ENCODE measurements at places on chromosomes 5 and 9.
A peak's percentile ranks its signal among the peaks of the same experiment; 100 is the strongest.

- DNase-seq = no peak
Measured at GRCh38 chr5:169978714-169979113, 1.6 kb downstream of the INSYN2B start.

GRCh38 chr9:81292056-81292805 is 397.1 kb downstream of the TLE1 start:
- no peak for DNase-seq

- no peak for DNase-seq
Measured at GRCh38 chr5:82570-82969, 9.4 kb upstream of the PLEKHG4B start.

- DNase-seq = no peak
Measured at GRCh38 chr9:136087741-136088480, 7.2 kb downstream of the NACC2 start.

GRCh38 chr5:143695941-143696340 is 116.0 kb upstream of the HMHB1 start:
- no peak for DNase-seq

DNA sequence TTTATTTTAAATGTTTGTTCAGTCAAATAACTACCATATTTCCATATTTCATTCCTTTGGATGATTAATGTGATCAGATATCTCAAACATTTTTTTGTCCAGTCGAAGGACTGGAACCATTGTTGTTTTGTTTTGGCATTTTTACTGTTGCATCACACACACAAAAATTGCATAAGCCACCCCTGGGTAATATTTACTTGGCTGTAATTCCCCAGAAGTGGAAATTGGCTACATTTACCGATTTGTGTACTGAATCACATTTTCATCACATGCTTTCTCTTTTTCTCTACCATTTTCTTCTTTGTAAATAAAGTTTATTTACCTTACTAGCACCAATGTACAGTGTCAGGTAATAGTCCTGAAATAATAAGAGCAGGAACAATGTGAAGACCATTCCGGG is 1729.7 kb upstream of the WWC1 start:
- no peak for DNase-seq

DNA sequence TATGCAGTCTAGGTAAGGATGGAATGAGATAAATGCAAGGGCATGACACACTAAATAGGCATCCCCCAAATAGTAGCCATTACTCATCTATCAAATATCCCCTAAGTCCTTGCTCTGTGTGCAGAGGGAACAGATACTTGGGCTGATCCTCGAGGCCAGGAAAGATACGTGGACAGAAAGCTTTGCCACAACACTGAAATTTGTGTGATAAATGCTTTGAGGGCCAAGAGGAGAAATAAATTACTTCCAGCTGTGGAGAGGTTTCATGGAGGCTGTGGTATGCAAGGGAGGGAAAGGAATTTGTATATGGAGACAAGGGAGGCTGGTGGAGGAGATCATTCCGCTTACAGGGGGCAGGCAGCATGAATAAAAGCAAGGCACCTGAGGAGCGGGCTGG is 18.5 kb downstream of the ATOX1 start:
- peak; percentile 52 for DNase-seq

DNA sequence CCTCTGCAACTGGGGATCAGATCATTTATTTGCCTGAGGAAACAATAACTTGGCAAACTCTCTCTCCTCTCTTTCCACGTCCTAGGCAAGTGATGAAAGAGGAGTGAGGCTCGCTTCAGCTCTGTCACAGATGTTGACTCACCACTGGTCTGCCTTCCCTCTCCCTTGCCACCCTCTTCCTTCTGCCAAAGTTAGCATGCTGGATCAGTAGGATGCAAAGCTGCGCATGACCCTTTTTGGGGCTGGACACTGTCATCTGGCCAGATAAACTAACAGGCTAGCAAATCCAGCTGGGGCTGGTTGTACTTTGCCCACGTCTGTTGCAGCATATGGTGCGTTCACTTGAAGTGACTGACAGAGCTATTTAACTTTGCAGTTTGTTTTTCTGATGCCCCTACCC is 36.2 kb upstream of the SMARCA2 start:
- DNase-seq = peak; percentile 63

DNA sequence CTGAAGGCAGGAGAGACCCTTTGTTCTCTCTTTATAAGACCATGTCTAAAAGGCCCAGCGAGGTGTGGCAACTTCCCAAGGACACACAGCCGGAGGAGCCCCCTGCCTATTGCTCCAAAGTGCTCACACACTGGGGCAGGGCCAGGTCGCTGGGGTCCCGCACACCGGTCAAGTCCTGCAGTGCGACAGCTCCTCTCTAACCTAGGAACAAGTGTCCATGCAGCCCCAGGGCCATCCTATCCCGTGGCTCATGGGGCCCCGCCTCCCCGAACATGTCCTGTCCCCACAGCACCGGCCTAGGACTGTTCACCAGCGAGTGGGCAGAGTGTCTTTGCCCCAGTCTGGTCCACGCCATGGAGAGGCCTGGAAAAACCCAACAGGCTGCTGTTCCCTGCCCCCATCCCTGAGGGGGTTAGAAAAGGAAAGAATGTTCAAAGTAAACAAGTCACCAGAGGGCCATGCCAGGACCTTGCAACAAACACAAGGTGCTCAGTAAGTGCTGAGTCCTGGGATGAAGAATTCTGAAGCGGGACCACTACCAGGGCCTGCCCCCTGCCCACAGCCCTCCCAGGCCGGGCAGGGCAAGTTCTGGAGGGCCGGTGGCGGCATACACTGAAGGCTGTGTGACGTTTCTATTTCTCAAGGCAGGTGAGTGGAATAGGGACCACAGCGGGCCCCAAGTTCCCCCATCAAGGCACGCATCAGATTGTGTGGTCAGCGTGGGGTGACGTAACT is 938 bp downstream of the NINJ1 start:
- DNase-seq = peak; percentile 50

DNA sequence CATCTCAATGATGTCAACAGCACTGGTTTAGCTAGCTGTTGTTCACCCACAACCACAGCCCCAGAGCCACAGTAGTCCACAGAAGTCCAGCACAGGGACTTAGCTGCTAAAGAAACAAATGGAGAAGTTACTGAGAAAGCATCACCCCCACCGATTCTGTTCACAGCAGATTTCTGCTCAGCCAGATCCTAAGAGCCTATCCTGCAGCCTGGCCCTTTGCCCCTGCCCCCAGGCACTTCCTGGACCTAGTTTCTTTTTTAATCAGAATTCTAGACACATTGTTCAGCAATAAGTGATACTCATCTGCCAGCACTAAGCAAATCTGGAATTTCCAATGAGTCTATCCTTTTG is 7.4 kb downstream of the B4GALT1 start:
- DNase-seq = peak; percentile 69

GRCh38 chr5:54230936-54231685 is 79.3 kb downstream of the ARL15 start:
- no peak for DNase-seq

DNA sequence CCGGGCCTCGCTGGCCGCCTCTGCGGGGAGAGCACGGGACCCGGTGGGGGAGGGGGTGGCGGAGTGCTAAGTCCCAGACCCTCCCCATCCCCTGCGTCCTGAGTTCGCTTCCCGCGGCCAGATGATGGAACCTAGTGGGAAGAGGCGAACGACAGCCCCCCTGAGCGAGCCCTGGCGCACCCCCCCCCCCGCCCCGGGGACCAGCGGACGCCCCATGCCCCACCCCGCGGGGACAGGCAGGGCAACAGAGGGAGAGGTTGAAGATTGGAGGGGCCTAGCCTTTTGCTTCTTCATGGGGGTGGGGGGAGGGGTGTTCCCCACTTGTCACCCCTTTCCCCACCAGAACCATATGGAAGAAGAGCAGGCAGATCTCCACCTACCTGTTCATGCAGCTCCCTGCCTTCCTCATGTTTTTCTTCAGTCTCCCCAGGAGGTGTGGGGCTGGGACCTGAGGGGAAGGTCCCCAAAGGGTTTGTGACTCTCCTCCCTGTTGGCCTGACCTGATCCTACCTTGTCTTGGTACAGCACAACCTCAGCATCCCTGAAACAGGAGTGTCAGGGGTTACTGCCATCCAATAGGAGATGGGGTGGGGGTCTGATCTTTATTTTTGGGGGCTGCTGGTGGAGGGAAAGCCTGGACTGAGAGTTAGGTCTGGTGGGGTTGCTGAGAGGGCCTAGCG is 485 bp downstream of the FAM53C start:
- no peak for DNase-seq

DNA sequence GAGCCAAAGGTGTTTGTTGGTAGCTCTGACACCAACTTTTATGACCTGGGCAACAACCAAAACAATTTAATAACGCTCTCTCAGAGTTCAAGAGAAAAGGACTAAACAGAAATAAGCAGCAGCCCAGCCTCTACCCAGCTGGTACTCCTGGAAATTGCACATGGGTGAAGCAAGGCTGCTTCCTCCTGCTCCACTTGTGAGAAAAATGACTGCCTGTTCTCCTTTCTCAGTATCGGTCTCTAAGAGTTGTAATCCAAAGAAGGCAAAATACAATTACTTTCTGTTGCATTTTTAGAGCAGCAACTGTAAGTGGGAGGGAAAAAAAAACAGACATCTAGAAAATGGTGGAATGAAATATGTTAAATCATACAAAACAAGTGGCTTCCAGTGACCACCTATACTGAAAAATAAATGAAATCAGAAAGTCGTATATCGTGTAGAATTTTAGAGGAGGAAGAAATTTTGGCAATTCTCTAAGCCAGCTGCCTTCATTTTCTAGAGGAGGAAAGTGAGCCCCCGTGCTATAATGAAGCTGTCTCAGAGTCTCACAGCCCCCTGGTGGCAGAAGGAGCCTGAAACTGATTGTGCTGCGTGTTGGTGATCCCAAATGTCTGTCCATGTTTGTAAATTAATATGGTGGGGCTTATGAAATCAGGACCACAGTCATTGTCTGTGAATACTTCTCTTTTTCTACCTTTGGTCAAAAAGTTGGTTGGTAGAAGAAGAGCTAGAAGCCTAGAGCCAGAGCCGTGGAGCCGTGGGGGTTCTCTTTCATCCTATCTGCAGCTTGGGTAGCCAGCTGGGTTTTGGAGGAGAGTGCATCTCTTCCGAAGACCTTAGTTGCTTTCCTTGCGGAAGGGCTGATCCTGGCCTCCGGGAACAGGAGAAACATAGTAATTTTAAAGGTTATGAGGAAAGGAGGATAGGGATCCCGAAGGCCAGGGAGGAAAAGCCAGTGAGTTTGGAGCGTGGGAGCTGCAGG is 139.9 kb downstream of the PIP5K1B start:
- no peak for DNase-seq

DNA sequence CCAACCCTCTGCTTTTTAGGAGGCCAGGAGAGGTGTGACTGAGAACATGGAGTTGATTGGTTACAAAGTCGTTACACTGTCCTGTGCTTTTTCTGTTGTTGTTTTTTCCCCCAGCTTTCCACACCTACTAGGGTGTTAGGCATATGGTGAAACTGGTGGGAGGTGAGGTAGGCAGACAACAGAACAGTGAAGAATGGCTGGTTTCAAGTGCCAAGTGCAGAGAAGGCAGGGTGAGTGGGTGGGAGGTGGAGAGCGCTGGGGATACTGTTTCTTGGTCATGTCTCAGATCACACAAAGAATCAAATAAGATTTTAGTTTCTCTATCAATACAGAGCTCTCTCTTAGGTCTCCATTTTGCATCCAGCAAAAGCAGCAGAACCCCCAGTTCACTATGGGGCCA is 2.2 kb upstream of the SPTAN1 start:
- DNase-seq = no peak

DNA sequence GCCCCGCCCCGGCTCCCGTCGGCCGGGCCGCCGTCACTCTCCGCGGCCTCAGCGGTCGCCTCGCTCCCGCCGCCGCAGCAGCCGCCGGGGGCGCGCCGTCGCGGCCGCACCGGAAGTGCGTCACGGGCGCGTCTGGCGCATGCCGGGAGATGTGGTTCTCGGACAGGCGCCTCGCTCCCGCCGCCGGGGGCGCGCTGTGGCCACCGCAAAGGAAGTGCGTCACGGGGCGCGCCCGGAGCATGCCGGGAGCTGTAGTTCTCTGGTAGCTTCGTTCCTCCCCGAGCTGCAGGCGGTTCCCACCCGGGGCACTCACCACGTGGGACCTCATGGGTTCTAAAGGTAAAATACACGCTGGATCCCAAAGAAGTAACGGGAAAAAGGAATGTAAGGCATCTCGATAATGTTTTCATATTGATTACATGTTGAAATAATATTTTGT is at the start of gene UBAC1:
TSS of gene UBAC1 (minus strand) at position 97 of the 439 bp plus-strand sequence. CDS start 211 bp downstream, outside the sequence.
- DNase-seq = peak; percentile 91

DNA sequence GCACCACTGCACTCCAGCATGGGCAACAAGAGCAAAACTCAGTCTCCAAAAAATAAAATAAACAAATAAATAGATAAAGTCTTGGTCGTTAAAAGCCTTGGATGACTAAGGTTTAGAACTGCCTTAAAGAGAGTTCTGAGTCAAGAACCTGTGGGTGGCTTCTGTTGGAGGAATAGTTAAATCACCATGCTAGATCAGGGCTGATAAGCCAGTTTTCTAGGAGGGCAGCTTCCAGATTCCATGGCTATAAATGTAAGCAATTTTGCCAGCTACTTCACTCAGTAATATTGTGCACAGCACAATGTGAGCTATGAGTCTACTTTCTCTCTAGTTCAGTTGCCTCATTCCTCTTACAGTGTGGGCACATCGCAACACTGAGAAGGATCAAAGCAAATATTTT is 242.1 kb upstream of the NUDT12 start:
- DNase-seq = peak; percentile 27

GRCh38 chr5:146956217-146956616 is 77.7 kb upstream of the PPP2R2B start:
- DNase-seq = no peak

DNA sequence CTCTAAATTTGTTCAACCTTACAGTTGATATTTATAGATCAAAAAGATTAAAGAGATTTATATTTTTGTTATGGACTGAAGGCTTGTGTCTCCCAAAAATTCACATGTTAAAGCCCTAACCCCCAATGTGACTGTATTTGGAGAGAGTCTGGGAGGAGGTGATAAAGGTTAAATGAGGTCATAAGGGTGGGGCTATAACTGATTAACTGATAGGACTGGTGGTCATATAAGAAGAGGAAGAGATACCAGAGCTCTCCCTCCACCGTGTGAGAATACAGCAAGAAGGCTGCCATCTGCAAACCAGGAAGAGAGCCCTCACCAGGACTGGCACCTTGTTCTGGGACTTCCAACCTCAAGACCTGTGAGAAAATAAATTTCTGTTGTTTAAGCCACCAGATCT is 264.3 kb downstream of the ENC1 start:
- DNase-seq = no peak

- peak; percentile 18 for DNase-seq
Measured at GRCh38 chr5:75281716-75282465, 45.2 kb upstream of the ANKRD31 start.

GRCh38 chr9:37730839-37731238 is 22.8 kb upstream of the TRMT10B start:
- DNase-seq = no peak

GRCh38 chr5:80093796-80094195 is 58.6 kb downstream of the THBS4 start:
- DNase-seq = no peak

GRCh38 chr5:171115519-171115918 is 193.5 kb upstream of the TLX3 start:
- DNase-seq = no peak

DNA sequence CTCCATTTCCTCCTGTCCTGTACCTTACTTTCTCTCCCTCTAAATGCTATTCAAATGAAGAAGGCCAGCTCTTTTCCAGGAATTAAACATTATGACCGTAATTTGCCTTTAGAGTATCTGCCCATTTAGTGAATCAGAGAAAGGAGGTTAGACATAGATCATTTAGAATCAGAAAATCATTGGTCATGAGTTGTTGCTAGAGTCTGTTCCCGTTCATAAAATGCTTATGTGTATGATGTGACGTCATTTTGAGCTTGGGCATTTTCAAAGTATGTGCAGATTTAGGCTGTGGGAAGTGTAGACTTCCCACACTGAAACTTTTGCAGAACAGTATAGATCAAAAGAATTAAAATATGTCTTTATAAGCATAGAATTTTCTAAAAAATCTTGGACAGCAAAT is 163.0 kb downstream of the ALDH1A1 start:
- no peak for DNase-seq

GRCh38 chr5:60162441-60162840 is 268.9 kb upstream of the PDE4D start:
- no peak for DNase-seq
